ENCODE measurements at places on chromosomes 13 and 19. TPM values are rescaled to one million over a fixed set of nuclear protein-coding genes. Genes with fewer than 3 reads are reported as not detected.

- no peak for DNase-seq
Measured at GRCh38 chr13:79939689-79940088, 401.2 kb downstream of the SPRY2 start.

DNA sequence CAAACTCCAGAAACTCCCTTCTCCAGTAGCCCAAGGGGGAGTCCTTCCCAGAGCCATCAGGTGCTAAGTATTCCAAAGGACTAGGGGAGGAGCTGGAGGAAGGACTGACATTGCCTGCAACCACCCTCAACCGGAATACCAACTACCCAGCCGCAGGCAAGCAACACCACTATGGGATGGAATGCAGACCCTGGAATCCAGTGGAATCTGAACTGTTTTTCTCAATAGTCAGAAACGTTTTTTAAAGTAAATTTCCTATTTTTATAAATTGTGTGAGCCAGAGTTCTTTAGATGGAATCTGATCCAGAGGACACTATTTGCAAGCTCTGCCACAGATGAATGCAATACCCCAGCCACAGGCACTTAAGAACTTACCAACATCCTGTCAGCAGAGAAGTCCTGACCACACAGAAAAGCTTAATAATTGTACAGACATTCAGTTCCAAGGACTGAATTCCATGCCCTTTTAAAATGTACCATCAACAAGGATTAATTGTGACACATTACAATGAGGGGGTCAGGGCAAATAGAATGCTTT, 92.1 kb downstream of the USP12 start:
- DNase-seq = peak; percentile 60

KCNN1 gene
- 8.4 TPM for total RNA-seq

MAG gene
- total RNA-seq = not detected

Data from H9 (cell line).